ENCODE measurements at places on chromosomes 2 and 18. TPM values are rescaled to one million over a fixed set of nuclear protein-coding genes. Genes with fewer than 3 reads are reported as not detected.
A peak's percentile ranks its signal among the peaks of the same experiment; 100 is the strongest.

- H3K36me3 ChIP-seq, result no peaks in the 10 kb centered on the region
- H3K27me3 ChIP-seq, result no peaks in the 10 kb centered on the region
- H3K27ac ChIP-seq, result no peak overlapping the region
- no peak for DNase-seq
Measured at GRCh38 chr2:32714521-32714920, 86.7 kb downstream of the TTC27 start.

GRCh38 chr2:144099780-144100377 lies 420.0 kb downstream of the ZEB2 start:
- H3K36me3 ChIP-seq, result no peaks in the 10 kb centered on the region
- no peak overlapping the region for H3K27ac ChIP-seq
- no peaks in the 10 kb centered on the region for H3K27me3 ChIP-seq
- H3K4me3 ChIP-seq, result no peak overlapping the region
- no peaks in the 10 kb centered on the region for H3K4me1 ChIP-seq
- DNase-seq, result no peak

DNA sequence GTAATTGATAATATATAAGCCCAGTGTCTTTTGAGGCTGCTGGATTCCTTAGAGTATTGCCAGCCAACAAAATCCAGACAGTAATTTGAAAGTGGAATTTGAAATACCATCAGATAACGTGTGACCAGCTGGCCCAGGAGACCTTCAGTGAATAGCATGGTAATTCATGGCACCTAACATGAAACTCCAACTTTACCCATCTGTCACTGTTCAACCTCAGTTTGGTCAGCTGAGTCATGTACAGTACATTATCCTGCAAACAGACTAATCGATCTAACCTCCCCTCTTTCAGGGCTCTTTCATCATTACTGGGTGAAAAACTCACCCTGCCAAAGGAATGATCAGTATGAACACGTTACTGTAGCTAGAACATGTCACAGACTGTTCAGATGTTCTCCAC lies 230.6 kb downstream of the DOK6 start:
- H3K36me3 ChIP-seq, result no peaks in the 10 kb centered on the region

DNA sequence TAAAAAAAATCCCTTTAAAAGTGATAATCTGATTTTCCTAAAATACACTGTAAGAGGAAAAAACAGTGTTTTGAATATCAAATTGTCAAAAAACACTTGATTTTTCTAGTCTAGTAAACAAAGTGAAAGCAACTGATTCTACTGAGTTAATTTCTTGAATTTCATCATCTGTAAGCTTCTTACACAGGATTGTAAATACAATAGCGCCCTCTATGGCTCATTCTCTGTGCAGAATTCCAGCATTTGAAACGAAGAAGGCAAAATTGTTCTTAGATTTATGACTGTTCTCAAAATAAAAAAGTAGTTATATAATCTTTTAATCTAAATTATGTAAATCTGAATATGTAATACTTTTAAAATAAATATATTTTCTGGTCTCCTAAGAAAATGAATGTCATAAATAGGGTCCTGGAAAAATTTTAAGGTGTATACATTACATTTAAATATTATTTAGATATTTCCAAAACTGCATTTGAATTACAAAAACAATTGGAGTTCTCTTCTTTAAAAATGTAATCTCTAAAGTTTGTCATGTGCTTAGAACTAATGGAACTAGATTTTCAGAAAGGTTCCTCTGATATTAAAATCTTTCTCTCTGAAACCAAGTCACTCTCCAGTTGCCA lies 176.9 kb upstream of the MC4R start:
- H3K4me3 ChIP-seq, result no peak overlapping the region
- no peaks in the 10 kb centered on the region for H3K36me3 ChIP-seq
- no peak overlapping the region for H3K27ac ChIP-seq
- H3K27me3 ChIP-seq, result no peaks in the 10 kb centered on the region
- no peaks in the 10 kb centered on the region for H3K4me1 ChIP-seq
- DNase-seq, result no peak

DNA sequence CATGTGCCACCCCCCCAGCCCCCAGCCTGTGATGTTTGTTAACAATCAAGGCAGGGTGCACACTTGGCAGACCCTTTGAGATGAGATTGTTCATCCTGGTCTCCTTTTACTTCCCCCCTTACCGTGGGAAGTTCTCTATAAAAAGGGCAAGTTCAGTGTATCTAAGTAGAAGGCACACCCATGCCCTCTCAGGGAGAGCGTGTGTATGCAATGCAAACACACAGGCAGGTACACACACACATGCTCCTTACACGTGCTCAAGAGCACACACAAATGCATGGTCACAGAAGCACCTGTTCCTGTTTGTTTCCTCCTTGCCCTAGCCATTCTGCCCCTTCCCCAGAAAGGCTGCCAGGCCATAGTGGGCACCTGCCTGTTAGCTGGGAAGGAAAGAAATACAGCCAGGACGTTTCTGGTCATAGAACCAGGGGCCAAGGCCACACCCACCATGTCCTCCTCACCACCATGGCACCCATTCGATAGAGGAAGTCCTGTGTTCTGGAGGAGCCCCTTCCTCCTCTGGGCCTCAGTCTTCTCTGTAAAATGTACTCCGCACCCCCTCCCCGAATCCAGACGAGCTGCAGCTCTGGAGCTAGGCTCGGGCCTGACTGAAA lies 3.1 kb downstream of the ATOH8 start:
- H3K4me1 ChIP-seq, result peaks cover 7% of the 10 kb centered on the region
- H3K4me3 ChIP-seq, result peak overlapping the region; percentile 71
- H3K27me3 ChIP-seq, result no peaks in the 10 kb centered on the region
- H3K27ac ChIP-seq, result no peak overlapping the region
- H3K36me3 ChIP-seq, result no peaks in the 10 kb centered on the region

- no peak overlapping the region for H3K27ac ChIP-seq
- H3K4me1 ChIP-seq, result no peaks in the 10 kb centered on the region
- H3K4me3 ChIP-seq, result no peak overlapping the region
Measured at GRCh38 chr2:239806758-239807434, 218.2 kb downstream of the NDUFA10 start.

- H3K4me3 ChIP-seq, result no peak overlapping the region
- no peaks in the 10 kb centered on the region for H3K4me1 ChIP-seq
Measured at GRCh38 chr2:222613715-222614331, 42.1 kb downstream of the FARSB start.

DNA sequence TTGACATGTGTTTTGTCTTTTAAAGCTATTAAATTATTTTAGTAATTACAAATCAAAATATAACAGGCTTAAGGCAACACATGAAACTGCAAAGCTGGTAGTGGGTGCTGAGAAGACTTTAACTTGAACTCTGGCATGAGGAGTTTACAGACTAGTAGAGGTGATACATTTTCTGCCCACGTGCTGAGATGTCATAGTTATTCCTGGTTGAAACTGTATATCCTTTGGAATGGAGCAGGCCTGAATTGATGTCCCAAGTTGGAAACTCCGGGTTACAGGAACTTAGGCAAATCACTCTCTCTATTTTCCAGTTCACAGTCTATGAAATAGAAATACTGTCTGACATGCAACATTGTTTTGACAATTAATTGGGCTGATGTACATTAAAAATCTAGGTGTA lies 177.1 kb upstream of the NOL4 start:
- no peak overlapping the region for H3K4me3 ChIP-seq
- H3K4me1 ChIP-seq, result no peaks in the 10 kb centered on the region
- no peaks in the 10 kb centered on the region for H3K27me3 ChIP-seq
- no peak for DNase-seq
- no peak overlapping the region for H3K27ac ChIP-seq

DNA sequence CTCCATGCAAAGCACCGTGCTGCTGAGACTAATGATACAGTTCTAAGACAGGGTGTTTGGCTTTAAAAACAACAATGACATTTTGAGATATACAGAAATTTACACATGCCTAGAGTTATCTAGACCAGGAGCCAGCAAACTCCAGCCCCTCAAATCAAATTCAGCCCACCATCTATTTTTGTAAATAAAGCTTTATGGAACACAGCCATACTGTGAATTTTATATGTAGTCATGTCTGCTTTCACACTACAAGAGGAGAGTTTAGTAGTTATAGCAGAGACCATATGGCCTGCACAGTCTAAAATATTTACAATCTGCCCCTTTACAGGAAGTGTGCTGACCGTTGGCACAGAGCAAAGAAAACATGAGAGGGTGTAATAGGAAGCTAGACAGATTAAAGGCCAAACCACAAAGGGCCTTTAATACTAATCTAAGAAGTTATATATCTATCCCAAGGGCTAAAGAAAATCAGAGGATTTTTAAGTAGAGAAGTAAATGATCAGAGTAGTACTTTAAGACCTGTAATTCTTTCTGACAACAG lies 39.4 kb downstream of the NBAS start:
- H3K27ac ChIP-seq, result no peak overlapping the region
- H3K4me1 ChIP-seq, result no peaks in the 10 kb centered on the region
- no peak for DNase-seq

- no peaks in the 10 kb centered on the region for H3K4me1 ChIP-seq
- no peaks in the 10 kb centered on the region for H3K27me3 ChIP-seq
- no peak overlapping the region for H3K27ac ChIP-seq
- no peak overlapping the region for H3K4me3 ChIP-seq
- peak; percentile 44 for DNase-seq
Measured at GRCh38 chr2:179422037-179422643, 157.5 kb upstream of the SESTD1 start.

DNA sequence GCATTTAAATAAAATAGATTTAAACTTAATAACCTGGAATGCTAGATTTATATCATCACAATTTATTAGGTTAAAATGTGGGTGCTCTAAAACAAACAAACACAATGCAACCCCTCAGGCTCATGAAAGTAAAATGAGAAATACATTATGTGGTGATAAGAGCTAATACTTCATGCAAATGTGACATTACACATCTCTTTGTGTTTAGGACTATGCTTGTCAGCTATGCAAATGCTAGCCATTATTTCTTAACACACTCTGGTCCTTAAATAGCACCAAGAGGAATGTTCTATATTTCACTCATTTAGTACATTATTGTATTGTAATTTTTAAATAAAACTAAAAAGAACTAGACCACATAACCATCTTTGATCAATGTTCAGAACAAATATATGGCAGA lies 627.6 kb downstream of the DPP10 start:
- no peaks in the 10 kb centered on the region for H3K4me1 ChIP-seq
- no peaks in the 10 kb centered on the region for H3K27me3 ChIP-seq
- H3K27ac ChIP-seq, result no peak overlapping the region
- H3K4me3 ChIP-seq, result no peak overlapping the region

GRCh38 chr2:145841973-145842372 lies 1322.1 kb upstream of the ZEB2 start:
- H3K27me3 ChIP-seq, result no peaks in the 10 kb centered on the region
- H3K4me1 ChIP-seq, result no peaks in the 10 kb centered on the region
- no peaks in the 10 kb centered on the region for H3K36me3 ChIP-seq
- H3K27ac ChIP-seq, result no peak overlapping the region
- DNase-seq, result no peak

DNA sequence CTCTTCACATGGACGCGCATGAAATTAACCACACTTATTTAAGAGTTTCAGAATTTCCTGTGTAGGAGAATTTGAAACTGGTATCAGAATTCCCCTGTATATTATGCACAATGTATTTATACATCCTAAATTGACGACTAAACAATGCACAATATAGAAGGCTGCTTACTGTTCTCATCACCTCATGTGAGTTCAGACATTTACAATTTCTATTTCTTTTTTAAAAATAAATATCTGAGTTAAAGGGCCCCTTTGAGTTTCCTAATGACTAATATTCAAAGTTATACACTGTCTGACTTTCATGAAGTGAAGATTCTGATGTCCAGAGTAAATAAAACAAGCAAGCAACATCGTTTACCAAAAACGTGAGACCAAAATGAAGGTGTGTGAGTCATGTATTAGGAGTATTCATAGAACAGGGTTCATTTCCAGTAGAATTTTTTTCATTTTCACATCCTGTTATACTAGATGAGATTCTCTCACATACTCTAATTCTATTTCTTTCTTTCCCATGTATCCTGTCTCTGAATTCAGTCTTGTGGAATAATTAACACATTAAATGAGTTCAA lies 406.2 kb downstream of the NUP35 start:
- H3K4me1 ChIP-seq, result no peaks in the 10 kb centered on the region
- H3K27ac ChIP-seq, result no peak overlapping the region
- no peak for DNase-seq
- H3K27me3 ChIP-seq, result no peaks in the 10 kb centered on the region
- no peak overlapping the region for H3K4me3 ChIP-seq

DNA sequence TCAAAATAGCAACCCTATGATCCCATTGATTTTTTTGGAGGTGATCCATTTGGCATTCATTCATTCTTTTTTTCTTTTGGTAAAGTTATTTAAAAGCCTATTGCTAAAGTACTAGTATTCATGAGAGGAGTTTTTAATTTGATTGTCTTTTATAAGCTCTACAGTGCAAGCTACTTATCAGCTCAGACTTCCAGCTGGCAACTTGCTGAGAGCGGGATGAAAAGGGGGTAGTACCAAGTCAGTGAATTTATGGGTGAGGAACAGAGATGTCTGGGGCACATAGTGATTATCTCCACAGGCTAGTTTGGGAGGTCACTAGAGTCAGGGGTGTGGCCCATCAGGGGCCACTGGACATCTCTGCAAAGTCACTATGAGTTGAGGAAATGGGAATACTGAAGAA lies 202.4 kb downstream of the PIK3C3 start:
- H3K4me1 ChIP-seq, result no peaks in the 10 kb centered on the region
- no peak for DNase-seq
- no peak overlapping the region for H3K4me3 ChIP-seq

TTR gene
- total RNA-seq, result not detected

FAM228A gene
- total RNA-seq, result 0.88 TPM

CCDC148 gene
- total RNA-seq, result 9.8 TPM

CRYGB gene
- total RNA-seq, result not detected

RBM43 gene
- total RNA-seq, result 5.0 TPM
